ENCODE measurements at places on chromosomes 7 and 10.

DNA sequence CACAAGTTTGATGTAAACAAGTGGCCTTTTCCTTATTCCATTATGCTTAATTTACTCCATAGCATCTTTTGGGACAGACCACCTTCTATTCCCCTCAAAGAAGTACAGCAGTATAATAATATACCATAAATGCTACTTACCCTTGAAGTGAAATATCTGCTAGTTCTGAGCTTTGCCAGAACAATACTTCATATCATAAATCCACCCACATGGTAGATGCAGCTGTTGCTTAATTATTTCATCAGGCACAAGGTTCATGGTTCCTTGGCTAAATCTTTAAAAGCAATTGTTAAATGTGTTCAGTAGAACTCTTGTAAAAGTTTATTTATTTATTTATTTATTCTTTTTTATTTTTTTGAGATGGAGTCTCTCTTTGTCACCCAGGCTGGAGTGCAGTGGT is 32.9 kb downstream of the CSTF2T start:
- no peak for DNase-seq

DNA sequence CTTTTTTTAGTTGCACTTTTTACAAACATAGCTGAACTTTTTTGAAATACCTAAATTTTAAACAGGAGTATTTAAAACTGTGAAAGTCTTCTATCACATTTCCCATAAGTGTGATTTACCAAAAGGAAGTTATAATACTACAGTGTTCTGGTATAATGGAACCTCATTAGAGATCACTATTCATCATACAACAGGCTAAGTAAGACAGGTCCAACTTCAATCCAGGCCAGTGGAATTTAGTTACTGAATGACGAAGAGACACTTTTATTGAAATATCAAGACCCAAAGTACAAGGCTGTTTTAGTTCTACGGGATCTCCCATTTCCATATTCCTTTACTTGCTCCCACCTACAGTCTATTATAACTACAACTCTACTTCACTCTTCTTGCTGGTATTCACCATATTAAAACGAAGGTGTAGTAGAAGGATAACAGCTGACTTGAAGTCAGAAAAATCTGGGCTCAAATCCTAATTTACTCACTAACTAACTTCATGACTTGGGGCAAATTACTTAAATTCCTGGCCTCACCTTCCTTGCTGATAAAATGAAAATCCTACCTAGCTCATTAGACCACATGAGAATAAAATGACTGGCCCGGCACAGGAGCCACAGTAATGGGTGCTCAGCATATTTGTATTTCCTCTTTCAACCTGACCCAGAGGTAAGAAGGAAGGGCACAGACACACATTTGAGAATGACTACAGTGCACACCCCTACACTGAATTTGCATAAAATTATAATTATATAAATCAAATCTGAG is 21.6 kb downstream of the GPAM start:
- DNase-seq, result no peak

DNA sequence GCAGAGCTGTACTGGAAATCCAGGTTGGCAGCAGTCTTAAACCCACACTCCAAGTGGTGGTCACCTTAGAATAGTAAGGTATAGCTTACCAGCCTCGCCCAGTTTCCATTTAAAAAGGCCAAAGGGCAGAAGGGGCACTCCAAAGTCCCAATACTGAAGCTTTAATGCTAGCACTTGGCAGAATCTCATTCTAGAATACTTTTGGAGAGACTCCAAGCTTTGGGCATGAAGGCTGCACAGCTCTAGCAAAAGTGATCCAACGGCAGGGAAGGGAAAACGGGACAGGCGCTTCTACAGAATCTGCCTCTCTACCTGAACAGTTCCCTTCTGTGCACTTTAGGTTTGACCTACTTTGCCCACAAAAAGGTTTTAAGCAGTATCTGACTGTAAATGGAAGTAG is 19.7 kb downstream of the SMURF1 start:
- DNase-seq, result no peak

GRCh38 chr7:105656922-105657521 is 75.7 kb upstream of the EFCAB10 start:
- peak; percentile 85 for DNase-seq

GRCh38 chr7:47531584-47532492 is 50.1 kb downstream of the TNS3 start:
- DNase-seq, result no peak

DNA sequence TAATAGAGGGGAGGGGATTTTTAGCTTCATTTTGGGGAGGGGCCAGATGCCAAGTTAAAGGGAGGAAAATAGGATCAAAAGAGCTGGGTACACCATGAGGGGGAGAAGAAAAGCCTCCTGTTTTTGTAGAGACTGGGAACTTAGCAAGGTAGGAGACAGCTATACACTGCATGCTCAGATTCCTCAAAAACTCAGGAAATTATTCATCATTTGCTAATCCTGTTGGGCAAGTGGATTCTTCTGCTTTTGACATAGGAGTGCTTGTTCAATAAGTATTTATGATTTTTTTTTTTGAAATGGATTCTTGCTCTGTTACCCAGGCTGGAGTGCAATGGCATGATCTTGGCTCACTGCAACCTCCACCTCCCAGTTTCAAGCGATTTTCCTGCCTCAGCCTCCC is 73.4 kb downstream of the LYZL2 start:
- DNase-seq, result no peak

GRCh38 chr7:130899071-130899560 is 165.1 kb upstream of the KLF14 start:
- DNase-seq, result no peak

GRCh38 chr7:123749537-123749857 is 694 bp upstream of the WASL start:
- DNase-seq, result no peak

DNA sequence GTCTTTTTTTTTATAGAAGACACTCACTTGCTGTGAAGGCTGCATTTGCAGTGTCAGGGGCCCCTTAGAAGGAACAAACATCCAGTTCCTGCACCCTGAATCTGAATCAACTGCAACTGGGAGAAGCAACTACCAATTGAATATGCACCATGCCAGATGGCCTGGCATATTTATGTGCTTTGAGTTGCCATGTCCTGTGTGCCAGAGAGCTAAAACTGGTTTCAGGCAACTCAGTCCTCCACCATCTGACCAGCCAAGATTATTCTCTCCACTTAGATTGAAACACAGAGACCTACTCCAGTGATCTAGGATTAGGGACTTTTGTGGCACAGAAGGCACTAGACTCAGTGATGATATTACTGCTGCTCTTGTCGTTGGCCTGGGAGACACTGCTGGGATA is 225.4 kb downstream of the HECW1 start:
- no peak for DNase-seq

DNA sequence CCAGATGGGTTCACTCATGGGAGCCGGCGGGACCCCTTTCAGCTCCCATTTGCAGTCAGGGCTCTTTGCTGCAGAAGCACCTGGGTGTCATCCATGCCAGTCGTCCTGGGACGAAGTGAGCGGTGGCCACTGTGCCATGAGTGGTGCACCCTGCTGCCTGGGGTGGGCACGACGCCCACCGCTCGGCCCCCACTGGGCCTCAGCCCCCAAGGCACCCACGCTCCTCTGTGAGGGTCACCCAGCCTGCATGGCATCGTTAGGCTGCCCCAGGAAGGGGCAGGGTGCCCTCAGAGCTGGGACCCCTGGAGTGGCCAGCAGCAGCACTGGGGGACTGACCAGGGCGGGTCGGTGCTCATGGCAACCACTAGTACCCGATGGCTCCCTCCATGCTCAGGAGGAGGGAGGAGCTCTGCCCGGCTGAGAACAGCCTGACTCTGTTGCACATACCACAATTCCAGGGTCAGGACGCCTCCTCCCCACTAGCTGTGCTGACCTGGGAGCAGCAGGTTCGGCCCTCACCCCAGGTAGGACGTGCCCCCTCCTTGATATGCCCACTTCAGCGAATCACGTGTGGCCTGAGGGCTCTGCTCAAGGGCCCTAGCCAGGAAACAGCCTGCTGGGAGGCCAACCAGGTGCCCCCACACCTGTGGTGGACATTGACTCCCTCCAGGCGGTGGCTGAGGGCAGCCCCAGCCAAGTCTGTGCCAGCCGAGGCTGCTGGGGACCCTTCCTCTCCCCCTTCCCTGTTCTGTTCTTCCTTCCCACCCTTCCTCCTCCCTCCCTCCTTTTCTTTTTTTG is 28.5 kb upstream of the CFAP46 start:
- no peak for DNase-seq

GRCh38 chr10:44831581-44831980 is 79.6 kb upstream of the TMEM72 start:
- DNase-seq, result no peak

GRCh38 chr7:144545330-144545729 is 141.8 kb upstream of the NOBOX start:
- no peak for DNase-seq

- no peak for DNase-seq
These were observed 53.1 kb downstream of the TEX36 start for GRCh38 chr10:125629758-125630376.

DNA sequence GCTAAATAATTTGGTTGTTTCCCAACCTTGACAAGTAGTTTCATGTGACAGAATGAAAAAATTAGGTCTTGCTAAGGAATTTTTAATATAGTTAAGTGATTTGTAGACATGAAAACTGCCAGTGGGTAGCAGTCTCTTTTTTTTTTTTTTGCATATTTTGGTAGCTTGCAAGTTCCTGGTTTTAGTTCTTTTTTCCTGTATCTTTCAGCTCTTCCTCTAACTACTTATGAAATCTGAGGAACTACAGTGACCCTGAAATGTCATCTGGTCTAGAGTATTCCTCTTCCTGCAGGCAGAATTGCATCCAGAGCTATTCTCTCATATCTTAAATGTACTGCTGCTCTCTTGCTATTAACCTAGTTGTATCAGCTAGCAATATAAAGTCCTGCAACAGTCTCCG is 160.4 kb downstream of the HDAC9 start:
- DNase-seq, result no peak

DNA sequence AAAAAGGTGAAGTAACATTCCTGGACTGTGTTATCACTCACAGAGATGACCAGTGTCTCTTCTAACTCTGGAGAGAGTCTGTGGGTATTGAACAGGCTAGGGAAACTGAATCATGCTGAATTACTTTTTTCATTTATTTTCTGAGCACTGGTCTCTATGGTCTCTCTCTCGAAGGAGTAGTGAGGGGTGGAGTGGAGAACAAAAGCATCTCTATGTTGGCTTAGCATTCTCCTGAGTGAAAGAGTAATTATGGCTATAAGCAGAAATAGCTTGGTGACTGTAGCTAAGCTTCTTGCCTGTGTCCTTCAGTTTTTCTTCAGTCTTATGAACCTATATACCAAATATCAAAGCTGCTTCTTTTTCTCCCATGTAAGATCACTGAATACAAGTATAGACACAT is 64.6 kb upstream of the PTN start:
- DNase-seq, result no peak

DNA sequence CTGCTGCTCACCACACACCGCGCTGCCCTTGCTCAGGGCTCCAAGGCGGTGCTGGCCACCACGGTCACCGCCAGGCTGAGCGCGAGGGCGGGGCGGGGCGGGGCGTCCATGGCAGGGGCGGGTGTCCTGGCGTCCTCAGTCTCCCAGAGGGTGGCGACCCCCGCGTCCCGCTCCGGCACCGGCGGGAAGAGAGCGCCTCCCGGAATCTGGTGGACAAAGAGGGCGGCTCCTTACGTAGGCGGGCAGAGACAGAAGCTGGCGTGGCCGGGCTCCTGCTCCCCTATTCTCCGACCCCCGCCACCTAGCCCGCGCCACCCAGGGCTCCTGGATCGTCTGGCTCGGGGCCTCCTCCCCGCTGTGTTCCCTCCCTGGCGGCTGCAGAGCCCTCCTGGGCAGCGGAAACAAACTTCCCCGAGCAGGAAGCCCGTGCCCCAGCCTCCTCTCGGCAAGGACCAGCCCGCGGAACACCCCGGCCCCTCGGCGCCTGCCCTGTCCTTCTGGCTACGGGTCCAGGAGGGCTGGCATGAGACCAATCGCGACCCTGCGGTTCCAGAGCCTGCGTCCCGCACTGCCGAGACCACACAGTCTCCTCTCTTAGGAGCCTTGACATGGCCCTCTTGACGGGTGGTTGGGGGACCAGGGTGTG is 133.8 kb upstream of the ZNF92 start:
- DNase-seq, result no peak

- no peak for DNase-seq
These were observed 15.7 kb downstream of the SH2D4B start for GRCh38 chr10:80553436-80553835.

DNA sequence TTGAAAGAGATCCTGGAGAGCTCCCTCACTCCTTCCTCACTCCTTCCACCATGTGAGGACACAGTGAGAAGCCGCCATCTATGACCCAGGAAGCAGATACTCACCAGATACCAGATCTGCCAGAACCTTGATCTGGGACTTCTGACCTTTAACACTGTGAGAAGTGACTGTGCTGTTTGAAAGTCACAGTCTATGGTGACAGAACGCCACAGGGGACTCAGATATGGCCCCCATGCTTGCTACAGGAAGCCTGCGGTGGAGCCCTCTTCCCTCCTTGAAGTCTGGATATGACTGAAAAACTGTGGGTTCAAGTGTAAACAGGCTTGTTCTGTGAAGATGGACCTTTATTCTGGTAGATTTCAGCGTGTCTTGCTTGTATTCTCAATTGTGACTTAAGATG is 297.8 kb downstream of the KLF6 start:
- DNase-seq, result no peak

GRCh38 chr10:66337211-66337610 is 588.6 kb upstream of the LRRTM3 start:
- DNase-seq, result no peak

GRCh38 chr7:48426966-48427555 is 255.8 kb downstream of the ABCA13 start:
- DNase-seq, result no peak

DNA sequence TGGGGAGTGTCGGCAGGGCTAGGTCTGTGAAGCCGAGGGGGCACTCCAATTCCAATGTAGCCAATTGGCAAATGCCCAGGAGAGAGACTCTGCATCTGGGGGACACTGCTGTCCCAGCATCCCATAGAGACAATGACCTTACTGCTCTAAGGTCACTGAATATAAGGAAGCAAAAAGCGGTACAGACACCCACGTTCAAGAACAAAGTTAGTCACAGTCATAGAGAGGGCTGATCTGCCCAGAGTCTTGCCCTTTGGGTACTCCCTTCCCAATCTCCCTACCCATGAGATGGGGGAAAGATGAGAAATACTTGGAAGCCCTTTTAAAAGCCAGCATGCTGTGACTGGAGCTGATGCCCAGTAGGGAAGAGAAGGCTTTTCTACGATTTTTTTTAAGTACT is 76.3 kb upstream of the GSDME start:
- DNase-seq, result no peak

- no peak for DNase-seq
These were observed 2.6 kb upstream of the KIAA1217 start for GRCh38 chr10:24206334-24206733.

DNA sequence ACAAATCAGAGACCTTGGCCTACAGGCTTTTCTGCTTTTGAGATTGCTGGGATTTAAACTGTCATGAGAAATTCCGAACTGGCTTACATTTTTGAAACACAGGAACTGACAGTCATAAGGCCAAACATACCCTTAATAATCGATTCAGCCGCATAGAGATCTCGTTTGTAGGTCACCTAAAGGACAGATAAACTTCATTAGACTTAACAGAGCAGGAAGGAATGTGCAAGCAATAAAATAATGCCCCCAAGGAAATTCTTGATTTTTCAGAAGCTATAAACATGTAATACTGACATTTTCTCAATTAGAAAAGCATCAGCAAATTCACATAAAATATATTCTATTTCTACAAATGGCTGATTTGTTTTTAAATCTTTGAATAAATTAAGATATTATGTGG is 120.0 kb downstream of the CRPPA start:
- DNase-seq, result no peak

Data from activated CD8-positive, alpha-beta memory T cell treated with anti-CD3 and anti-CD28 coated beads for 24 hours (primary cell).